ENCODE measurements at places on chromosomes 13 and 19.

GRCh38 chr13:70568571-70568970 is 460.3 kb upstream of the KLHL1 start:
- no peak for DNase-seq

GRCh38 chr13:33146843-33147611 is 130.8 kb downstream of the KL start:
- DNase-seq = no peak

DNA sequence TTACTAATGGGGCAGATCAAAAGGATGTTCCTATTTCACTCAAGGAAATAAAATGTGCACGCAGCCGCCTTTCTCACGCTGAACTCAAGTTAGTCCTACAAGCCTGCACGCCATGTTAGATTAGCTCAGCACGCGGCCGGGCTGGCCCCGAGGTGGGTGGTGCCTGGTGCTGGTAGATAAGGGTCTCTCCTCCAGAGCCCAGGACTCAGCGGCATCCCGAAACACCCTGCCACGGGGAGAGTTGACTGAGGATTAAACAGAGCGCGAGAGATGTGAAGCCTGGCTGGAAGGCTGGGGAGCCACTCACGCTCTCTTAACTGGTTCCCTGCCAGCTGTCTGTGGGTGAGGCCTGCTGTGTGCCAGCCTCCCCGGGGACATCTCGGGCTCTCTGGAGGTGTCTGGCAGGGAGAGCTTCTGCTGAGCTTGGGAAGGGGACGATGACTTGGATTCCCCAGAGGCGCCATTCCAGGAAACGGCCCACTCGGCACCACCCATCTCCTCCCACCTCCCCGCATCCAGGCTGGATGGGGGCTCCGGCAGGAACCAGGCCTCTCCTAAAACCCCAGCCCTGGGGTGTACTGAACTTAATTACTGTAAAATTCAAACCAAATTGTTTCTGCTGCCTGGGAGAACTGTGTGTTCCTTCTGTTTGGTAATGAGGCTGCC is 122.2 kb downstream of the KDM4B start:
- no peak for DNase-seq

- DNase-seq = no peak
These were observed 6.3 kb downstream of the ARRDC5 start for GRCh38 chr19:4896372-4896771.

GRCh38 chr19:7817801-7818200 is 12.2 kb upstream of the EVI5L start:
- no peak for DNase-seq

- DNase-seq = no peak
These were observed 270.8 kb downstream of the SPRY2 start for GRCh38 chr13:80070024-80070703.

GRCh38 chr13:24764276-24764630 is 284 bp downstream of the RNF17 start:
- DNase-seq = no peak

- no peak for DNase-seq
These were observed 6.7 kb downstream of the ZNF708 start for GRCh38 chr19:21322528-21322927.

GRCh38 chr19:19406878-19407632 is 1.6 kb downstream of the GATAD2A start:
- no peak for DNase-seq

DNA sequence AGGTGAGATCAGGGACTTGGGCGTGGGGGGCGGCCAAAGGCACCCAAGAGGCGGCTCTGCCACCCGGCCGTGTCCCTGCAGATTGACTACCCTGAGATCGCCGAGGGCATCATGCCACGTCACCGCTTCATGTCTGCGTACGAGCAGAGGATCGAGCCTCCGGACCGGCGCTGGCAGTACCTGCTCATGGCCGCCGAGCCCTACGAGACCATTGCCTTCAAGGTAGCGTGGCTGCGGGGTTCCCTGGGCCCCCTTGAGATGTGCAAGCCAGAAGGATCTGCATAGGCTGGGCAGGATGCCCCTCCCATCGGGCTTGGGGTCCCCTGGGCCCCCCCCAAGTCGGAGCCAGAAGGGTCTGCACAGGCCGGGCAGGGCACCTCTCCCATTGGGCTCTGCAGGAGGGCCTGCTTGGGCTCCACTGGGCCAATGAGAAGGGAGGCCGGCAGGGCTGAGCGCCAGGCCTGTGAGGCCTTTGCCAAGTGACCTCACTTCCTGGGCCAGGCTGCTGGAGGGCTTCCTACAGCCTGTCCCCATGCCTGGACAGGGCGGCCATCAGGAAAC is 2.2 kb upstream of the AMH start:
- no peak for DNase-seq

DNA sequence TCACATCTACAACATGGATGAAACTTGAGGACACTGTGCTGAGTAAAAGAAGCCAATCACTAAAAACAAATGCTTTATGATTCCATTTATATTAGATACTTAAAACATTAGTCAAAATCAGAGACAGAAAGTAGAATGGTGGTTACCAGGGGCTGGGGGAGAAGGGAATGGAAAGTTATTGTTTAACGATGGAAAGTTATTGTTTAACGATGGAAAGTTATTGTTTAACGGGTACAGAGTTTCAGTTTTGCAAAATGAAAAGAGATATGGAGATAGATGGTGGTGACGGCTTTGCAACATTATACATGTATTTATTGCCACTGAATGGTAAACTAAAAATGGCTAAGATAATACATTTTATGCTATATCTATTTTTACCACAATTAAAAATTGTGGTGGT is 160.6 kb downstream of the TUBA3C start:
- no peak for DNase-seq

GRCh38 chr13:30364133-30364532 is 56.8 kb upstream of the KATNAL1 start:
- DNase-seq = no peak
